SJSA1 (cell line): ENCODE measurements at places on chromosomes 13 and 19. TPM values are rescaled to one million over a fixed set of nuclear protein-coding genes. Genes with fewer than 3 reads are reported as not detected.

The KLK7 gene
- total RNA-seq, result not detected in 2 replicates

The COMMD6 gene
- 59.9 and 109 TPM in 2 replicates for total RNA-seq

The SYCN gene
- total RNA-seq, result not detected in 2 replicates

The CEACAM20 gene
- 0.08 TPM in 1 of 2 replicates, not detected in the other for total RNA-seq

The DUXA gene
- not detected in 2 replicates for total RNA-seq

The CAPN12 gene
- total RNA-seq, result not detected in 2 replicates

- DNase-seq, result peak; percentile 70
Observed at GRCh38 chr13:100668408-100668807, 6.2 kb downstream of the TMTC4 start.

- DNase-seq, result no peak
Observed at GRCh38 chr13:44064357-44064756, 184.7 kb downstream of the LACC1 start.

DNA sequence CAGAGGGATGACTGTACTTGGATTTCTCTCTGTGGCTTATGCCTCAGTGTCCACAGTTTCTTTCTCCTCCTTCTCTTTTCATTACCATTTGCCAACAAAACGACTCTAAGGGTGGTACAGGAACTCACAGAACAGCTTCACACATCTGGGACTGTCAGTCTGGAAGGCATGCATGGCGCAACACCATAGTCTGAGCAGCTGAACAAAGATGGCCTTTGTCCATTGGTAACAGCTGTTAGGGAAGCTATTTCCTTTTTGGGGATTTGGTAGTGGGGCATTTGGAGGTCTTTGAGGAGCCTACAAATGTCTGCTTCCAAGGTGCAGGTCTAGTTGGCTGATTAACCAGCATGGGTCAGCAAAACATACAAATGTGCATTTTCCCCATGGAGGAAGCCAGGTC is 81.4 kb upstream of the PCDH8 start:
- no peak for DNase-seq

GRCh38 chr13:20997301-20998161 is 63.9 kb downstream of the LATS2 start:
- peak; percentile 63 for DNase-seq

DNA sequence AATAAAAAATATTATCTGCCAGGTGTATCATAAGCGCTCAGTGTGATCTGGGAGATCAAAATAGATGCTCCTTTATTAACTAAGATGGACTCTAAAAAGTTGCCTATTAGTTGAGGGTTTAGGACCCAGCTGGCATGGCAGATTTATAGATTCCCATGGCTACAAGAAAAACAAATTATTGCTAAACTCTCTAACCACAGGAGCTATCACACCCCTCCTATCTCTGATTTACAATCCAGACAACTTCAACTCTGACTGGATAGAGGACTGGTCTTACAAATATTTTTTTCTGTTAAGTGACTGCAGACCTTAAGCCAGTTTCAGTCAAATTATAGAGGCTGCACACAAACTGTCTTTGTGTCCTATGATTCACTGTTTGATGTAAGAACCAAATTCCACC is 45.4 kb upstream of the MYCBP2 start:
- DNase-seq, result no peak

GRCh38 chr19:9847087-9847671 is 12.1 kb downstream of the PIN1 start:
- peak; percentile 86 for DNase-seq

DNA sequence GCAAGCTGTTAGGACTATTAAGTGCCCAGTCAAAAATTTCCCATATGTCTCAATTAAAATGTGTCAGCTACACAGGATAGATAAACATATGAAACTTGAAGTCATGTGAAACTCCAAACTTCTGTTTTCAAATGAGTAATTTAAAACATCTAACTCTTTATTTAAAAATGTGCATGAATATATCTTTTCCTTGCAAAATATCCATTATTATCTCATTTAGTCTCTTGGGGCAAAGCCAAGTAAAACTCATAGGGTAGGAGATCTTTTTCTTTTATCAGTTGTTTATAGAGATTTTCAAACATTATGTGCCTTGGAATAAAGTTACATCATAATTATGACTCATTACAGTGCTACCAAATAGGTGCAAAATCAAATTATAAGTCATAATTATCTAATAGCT is 2020.1 kb upstream of the PRR20A start:
- no peak for DNase-seq

DNA sequence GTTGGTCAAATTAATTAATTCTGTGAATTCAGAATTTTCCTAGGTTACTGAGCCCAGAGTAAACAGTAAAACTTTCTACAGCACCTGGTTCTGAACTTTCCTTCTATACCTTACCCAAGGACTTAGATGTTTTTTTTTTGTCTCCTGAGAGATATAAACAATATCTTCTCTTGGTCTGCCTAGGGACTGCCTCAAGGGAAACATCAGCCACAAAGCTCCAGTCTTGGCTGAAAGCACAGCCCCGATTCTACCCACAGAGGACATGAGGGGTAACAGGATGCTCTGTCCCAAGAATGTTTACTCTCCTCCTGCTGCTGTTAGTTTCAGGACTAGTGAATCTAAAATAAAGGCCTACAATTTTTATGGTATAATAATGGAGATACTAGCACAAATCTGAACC is 14.3 kb downstream of the CNMD start:
- DNase-seq, result no peak

DNA sequence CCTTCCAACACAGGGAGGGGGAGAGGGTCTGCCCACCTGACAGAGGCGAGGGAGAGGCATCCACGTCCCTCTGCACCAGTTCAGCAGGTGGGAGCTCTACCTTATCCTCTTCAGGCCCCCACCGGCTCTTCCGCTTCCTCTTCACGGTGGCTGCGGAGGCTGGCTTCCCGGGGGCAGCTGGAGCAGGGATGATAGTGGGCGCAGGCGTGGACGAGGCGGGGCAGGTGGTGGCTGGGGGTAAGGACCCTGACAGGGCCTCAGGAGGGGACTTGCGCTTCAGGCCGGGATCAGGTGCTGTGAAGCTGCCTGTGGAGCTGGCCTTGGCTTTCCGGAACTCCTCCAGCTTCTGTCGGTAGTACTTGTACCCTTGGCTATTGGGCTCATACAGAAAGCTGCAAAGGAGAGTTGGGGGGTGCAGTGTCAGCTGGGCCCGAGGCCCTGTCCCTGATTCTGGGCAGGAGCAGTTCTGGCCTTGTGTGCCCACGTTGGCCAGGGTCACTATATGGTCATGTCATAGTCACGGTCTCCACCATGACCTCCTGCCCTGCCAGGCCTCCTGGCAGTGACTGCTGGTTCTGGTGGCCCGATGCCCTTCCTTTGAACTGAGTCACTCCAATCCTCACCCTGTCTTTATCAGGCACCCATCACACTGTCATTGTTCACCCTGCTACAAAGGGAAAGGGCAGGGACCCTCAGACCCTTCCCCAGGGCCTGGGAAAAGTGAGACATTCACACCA is 23.2 kb downstream of the SUGP1 start:
- no peak for DNase-seq

GRCh38 chr19:15934332-15935078 is at the start of gene CYP4F11:
CYP4F11 (minus strand) TSS chr19:15934529; CDS start chr19:15934408, 121 bp downstream.
- no peak for DNase-seq

DNA sequence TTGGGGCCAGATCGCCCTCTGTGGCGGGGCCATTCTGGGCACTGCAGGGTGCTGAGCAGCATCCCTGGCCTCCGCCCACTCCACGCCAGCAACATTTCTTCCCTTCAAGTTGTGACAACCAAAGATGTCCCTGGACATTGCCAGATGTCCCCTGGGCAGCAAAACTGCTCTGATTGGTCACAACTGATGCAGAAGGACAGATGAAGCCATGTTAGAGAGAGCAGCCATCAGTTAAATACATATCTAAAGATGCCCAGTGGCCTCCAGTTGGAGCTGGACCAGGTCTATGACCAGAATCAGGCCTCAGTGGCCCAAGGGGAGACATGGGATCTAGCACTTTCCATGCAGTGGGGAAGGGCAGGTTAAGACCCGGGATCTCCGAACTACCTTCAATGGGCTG is 125.7 kb downstream of the PTPRS start:
- no peak for DNase-seq
